ENCODE measurements at places on chromosomes 7 and 10. TPM values are rescaled to one million over a fixed set of nuclear protein-coding genes. Genes with fewer than 3 reads are reported as not detected.

Gene FLNC
- 0.19 TPM for total RNA-seq

- DNase-seq: peak; percentile 4
Observed at GRCh38 chr7:13262929-13263530, 575.6 kb downstream of the ARL4A start.

GRCh38 chr10:83516788-83517187 is 622.5 kb upstream of the GHITM start:
- no peak for DNase-seq

- DNase-seq: no peak
Observed at GRCh38 chr7:128192497-128193142, 48.5 kb upstream of the LEP start.

GRCh38 chr10:48677625-48678024 is 7.0 kb upstream of the WDFY4 start:
- no peak for DNase-seq

Gene MYH16
- total RNA-seq: not detected

Measured in naive thymus-derived CD4-positive, alpha-beta T cell (primary cell).